Hypothalamus (tissue), 51 donors: ENCODE measurements at places on chromosomes 7 and 10.

GRCh38 chr10:113354711-113355110 is 198.1 kb upstream of the HABP2 start:
- DNase-seq, result no peak

DNA sequence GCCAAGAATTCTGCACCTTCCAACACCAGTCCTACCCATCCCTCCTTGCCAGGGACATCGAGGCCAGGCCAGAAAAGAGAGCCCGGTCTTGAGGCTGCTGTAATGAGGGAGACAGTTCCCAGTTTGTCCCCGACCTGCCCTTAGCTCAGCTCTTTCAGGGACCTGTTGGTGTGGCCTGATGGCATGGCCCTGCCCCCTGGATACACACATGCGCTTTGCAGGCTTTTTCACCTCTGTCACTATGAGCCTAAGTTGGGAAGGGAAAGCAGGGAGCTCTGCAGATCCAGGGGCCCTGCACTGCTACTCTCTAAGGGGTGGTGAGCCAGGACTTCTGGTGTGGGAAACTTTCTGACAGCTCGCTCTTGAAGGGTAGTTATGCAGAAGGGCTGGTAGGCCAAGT is 2.1 kb downstream of the SCD start:
- DNase-seq, result no peak

GRCh38 chr10:22453320-22453719 is 108.0 kb downstream of the SPAG6 start:
- no peak for DNase-seq

GRCh38 chr10:103835096-103836050 is 20.0 kb downstream of the SH3PXD2A start:
- peak; percentile 26 for DNase-seq

- no peak for DNase-seq
These were observed 25.9 kb downstream of the CELF2 start for GRCh38 chr10:11043446-11044127.

DNA sequence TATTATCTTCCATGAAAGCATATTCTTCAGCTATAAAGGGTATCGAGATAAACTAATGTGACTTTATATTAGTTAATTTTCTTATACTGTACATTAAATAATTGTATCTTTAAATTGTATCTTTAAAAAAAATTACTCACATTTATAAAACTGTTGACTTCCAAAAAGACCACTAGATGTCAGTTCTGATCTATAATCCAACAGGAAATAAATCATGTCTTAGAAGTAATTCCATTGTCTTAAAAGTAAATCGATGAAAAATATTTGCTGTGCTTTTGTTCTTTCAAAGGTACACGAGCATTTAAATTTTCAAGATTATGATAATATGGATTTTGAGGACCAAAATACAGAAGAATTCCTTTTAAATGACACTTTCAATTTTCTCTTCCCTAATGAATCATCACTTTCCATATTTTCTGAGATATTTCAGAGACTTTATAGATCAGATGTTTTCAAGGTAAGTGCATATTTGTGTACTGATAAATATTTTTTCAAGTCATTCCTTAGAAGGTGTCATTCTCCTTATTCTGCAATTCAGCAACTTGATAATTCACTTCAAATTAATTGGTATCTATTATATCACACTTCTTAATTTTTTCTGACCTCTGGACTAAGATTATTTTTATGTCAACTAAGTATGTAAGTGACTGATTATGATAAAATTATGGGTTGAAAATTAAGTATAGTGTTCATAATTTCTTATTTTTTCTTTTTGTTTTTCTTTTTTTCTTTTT is 138.5 kb downstream of the CPED1 start:
- DNase-seq, result no peak

GRCh38 chr7:54778696-54779540 is 19.9 kb upstream of the SEC61G start:
- no peak for DNase-seq

DNA sequence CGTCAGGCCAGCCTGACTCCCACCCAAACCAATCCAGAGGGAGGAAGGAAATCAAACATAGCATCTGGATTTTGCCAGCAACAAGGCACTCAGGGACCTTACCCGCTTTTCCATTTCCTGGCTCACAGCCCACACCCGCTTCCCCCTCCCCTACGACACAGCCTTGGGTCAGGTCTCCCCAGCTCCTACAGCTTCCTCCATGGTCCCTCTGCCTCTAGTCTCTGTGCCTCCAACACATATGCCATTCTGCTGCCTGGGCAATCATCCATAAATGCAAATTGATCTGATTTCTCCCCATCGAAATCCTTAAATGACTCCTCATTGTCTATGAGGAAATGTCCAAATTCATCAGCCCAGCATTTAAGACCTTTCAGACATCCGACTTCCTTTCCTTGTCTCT is 53.2 kb upstream of the CUX1 start:
- no peak for DNase-seq

- DNase-seq, result no peak
These were observed at the start of gene DNAJC12 for GRCh38 chr10:67837541-67838314. TSS of gene DNAJC12 (minus strand) at chr10:67838188. CDS start at chr10:67838011, 177 bp downstream.

DNA sequence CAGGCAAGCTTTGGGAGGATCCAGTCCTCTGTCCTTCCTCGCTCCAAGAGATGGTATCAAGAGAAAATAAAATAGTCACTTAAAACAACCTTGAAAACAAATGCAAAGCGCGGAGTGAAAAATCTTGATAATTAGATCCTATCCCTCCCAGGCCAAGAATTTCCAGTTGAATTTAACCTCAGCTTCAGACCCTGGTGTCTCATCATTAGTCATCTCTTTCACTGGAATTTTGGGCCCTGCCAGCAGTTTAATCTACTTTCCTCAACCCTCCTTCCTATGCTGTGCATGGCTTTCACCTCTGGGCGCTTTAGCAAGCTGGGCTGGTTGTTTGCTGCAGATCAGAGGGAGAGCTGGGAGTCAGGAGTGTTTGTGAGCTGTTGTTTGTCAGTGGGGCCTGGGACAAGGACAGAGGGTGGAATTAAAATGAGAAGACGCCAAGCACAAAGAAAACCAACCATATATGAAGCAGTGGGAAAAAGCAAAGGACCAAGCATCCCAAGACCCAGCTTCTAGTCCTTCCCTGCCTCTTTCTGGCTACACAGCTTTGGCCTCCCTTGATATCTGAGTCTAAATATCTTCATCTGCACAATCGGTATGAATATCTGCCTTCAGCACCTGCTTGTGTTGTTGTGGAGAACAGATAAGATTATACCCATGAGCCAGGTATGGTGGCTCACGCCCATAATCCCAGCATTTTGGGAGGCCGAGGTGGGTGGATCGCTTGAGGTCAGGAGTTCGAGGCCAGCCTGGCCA is 13.5 kb downstream of the MYOF start:
- no peak for DNase-seq

GRCh38 chr10:68574051-68574450 is 13.9 kb downstream of the TET1 start:
- no peak for DNase-seq

- DNase-seq, result no peak
These were observed 302.2 kb downstream of the CSTF2T start for GRCh38 chr10:51397244-51397643.

GRCh38 chr7:128833946-128834325 is 3.7 kb downstream of the FLNC start:
- DNase-seq, result no peak

GRCh38 chr7:33973231-33974015 is 68.1 kb downstream of the BMPER start:
- no peak for DNase-seq
